Cortex of kidney (tissue), 1 donor: ENCODE measurements at places on chromosomes 7 and 10.

- DNase-seq, result no peak
Observed at GRCh38 chr7:6258440-6259182, 13.8 kb downstream of the CYTH3 start.

GRCh38 chr7:47580175-47580706 is 1.7 kb downstream of the TNS3 start:
- no peak for DNase-seq

DNA sequence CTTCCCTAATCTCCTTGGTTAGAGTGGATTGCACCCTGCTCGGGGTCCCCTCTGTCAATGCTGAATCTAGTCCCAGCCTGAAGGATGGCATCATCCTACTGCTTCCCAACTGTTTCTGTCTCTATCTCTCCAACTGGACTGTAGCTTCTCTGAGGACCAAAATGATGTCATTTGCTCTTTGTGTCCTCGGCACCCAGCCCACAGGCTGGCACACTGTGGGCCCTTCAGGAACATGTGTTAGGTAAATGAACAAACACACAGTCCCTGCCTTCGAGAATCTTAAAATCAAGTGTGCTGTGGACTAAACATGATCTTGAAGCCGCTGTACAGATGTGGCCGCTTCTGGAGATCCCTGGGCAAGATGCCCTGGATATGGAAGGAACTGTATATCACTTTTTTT is 5.0 kb upstream of the CDH23 start:
- DNase-seq, result no peak

DNA sequence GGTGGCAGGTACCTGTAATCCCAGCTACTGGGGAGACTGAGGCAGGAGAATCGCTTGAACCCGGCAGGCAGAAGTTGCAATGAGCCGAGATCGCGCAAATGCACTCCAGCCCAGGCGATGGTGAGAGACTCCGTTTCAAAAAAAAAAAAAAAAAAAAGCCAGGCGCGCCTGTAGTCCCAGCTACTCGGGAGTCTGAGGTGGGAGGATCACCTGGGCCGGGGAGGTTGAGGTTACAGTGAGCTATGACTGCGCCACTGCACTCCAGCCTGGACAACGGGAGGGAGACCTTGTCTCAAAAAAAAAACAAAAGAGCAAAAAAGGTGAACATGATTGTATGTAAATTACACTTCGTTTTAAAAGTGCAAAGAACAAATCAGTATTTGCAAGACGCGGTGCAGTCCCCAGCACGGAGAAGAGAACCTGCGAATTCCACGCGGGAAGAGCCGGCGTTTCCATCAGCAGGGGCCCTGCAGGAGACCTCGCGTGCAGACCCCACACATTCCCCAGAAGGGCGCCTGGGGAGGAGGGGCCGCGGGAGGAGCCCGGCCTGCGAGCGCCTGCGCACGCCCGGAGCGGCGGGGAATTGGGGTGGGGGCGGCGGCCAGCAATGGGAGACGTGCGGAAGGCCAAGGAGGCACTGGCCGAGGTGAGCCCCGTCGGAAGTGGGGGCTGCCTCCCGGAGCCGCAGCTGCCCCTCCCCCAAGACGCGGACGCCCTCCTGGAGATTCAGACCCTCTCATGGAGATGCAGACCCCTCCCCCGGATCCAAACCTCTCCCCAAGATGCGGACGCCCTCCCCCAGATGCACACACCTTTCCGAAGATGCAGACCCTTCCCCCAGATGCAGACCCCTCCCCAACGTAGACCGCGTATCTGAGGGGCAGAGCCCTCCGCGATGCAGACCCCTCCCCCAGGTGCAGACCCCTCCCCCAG is 16.7 kb upstream of the SUN1 start:
- DNase-seq, result no peak

- no peak for DNase-seq
Observed at GRCh38 chr10:70537398-70538194, 59.0 kb downstream of the PALD1 start.

- no peak for DNase-seq
Observed at GRCh38 chr10:75395066-75395931, 6.3 kb downstream of the ZNF503 start.

DNA sequence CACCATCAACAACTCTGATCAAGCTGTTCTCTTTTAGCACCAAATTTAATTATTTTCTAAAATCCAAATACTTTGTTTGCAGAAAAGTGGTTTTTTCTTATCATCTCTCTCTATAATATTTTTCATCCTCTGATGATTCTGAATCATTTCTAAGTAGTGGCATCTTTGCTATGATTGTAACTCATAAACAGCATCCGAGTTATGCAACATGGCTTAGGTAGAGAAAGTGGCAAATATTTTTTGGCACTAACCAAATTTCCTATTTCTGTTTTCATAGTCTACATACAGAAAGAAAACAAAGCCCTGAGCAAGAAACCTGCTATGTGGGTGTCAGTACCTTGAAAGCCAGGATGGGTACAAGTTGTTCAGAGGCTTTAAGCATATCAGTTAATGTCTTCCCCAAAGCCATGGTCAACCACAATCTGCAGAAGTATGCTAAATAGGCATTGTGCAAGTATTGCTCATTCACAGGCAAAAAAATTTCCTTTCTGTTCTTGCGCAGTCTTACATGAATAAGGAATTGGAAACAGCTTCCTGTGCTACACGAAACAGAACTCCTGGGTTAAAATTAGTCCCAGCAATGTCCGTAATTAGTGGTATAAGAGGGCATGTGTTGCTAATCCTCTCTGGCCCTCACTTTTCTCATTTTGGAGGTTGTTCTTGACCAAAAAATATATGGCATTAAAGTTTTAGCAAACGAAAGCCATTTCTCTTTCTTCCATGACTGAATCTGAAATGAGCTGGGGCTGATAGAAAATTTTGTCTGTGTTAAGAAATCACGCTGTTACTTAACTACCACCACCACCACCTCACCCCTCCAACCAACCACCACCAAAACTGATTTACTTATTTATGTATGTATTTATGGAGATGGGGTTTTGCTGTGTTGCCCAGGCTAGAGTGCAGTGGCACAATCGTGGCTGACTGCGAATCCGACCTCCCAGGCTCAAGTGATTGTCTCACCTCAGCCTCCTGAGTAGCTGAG is 325.6 kb upstream of the MAGI2 start:
- DNase-seq, result no peak

DNA sequence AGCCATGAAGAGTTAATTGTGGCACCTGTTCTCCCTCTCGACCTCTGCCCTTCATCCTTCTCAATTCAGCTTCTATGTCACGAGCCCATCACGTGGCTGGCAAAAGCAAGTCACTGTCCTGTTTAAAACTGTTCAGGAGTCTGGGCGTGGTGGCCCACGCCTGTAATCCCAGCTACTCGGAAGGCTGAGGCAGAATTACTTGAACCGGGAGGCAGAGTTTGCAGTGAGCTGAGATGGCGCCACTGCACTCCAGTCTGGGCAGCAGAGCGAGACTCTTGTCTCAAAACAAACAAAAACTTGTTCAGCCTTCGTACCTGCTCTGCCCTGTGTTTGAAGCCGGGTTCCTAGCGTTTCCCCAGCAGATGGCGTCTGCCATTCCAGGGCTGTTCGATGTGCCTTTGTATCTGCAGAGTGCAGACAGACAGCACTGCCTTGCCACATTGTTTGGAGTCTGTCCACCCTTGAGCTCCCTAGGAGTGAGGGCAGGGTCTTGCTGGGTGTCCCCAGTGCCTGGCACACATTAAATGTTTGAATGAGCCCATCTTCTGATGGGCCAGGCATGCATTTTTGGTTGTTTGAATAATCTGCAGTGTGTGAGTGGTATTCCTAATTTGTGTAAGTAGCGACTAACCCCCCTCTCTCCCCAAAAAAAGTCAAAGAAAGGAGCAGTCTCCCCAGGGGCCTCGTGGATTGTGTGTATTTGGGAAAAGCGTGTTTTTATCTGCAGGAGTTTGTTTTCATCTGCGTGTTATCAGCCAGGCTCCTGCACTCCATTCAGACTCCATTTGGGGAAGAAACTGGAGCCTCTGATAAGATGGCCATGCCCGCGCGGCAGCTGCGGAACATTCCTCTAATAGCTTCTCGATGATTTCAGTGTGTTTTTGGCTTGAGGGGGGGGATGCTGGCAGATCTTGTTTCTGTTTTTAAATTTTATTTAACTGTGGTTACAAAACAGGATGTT is 61.2 kb downstream of the DNAJB6 start:
- no peak for DNase-seq

DNA sequence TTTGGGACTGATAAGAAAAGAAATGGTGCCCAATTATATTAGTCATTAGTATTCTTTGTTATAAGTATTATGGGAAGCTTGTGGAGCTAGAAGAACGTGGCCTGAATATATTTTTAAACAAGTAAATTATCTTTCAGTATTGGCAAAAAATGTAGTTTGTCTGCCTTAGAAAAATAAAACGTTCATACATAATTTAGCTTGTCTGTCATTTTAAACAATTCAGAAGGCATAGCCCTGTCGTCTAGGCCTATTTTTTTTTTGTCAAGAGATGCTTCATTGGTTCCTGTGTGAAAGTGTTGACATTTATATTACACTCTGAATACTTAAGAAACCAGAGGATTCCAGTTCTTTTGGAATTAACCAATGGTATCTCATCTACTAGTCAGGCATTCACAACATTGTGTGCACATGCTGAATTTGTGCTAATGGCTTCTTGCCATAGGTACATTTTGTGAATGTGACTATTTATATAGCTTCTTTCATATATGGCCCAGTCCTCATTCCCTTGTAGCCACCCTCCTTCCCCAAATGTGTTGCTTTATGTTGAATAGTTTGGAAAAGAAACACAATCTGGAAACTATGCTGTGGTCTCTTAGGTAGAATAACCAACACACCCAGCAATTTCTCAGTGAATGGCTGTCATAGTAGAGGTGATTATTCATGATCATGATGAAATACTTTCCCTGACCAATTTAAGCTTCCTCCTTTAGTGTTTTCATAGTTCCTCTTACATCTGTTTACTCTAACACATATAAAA is 435.8 kb downstream of the EXOC4 start:
- DNase-seq, result no peak

- DNase-seq, result no peak
Observed at GRCh38 chr7:123041101-123041500, 45.6 kb upstream of the TAS2R16 start.

- no peak for DNase-seq
Observed at GRCh38 chr7:132049462-132050304, 493.3 kb upstream of the PODXL start.

GRCh38 chr7:101952355-101953247 is 135.2 kb downstream of the CUX1 start:
- DNase-seq, result no peak

GRCh38 chr10:29857843-29858701 is 201.3 kb downstream of the JCAD start:
- DNase-seq, result no peak

- no peak for DNase-seq
Observed at GRCh38 chr7:39720586-39720985, 97.2 kb downstream of the RALA start.

DNA sequence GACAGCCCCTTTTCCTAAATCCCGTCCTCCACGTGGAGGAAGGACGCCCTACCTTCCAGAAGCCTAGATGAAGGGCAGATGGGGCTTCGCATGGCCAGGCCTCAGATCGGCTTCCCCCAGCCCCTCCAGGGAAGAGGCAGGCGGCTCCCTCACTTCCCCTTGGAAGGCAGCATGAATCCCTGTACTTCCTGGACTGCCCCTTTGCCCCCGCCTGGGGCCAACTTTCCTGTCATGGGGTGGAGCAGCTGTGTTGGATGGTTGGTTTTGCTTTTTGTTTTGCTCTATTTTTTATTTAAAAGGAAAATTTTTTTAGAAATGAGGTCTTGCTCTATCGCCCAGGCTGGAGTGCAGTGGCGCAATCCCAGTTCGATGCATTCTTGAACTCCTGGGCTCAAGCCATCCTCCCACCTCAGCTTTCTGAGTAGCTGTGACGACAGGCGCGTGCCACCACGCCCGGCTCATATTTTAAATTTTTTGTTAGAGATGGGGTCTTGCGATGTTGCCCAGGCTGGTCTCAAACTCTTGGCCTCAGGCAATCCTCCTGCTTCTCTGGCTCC is 27.2 kb downstream of the GTF2IRD1 start:
- DNase-seq, result no peak
